ENCODE measurements at places on chromosomes 3 and 15. TPM values are rescaled to one million over a fixed set of nuclear protein-coding genes. Genes with fewer than 3 reads are reported as not detected.
A peak's percentile ranks its signal among the peaks of the same experiment; 100 is the strongest.

DNA sequence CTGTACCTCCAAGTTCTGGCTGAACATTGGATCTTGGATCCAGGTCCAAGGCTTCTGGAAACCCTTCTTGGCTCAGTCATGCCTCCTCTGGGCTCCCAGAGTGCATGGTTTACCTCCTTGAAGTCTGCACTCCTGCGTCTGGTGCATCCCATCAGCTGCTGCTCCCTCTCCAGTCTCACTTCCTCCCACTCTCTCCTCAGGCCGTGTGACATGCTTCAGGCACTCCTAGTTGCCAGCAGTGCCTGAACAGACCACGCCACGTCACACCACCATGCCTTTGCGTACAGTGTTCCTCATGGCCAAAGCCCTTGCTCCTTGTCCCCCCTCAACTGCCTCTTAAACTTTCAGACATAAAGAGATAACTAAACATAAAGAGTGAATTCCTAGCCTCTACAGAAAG is 5.7 kb downstream of the GPR27 start:
- H3K27me3 ChIP-seq: peaks cover 64% of the 10 kb centered on the region
- H3K36me3 ChIP-seq: no peaks in the 10 kb centered on the region
- H3K27ac ChIP-seq: no peak overlapping the region
- peaks cover 6% of the 10 kb centered on the region for H3K4me1 ChIP-seq

CDCP1 gene
- total RNA-seq: 0.48 TPM

GABRR3 gene
- total RNA-seq: not detected

DNA sequence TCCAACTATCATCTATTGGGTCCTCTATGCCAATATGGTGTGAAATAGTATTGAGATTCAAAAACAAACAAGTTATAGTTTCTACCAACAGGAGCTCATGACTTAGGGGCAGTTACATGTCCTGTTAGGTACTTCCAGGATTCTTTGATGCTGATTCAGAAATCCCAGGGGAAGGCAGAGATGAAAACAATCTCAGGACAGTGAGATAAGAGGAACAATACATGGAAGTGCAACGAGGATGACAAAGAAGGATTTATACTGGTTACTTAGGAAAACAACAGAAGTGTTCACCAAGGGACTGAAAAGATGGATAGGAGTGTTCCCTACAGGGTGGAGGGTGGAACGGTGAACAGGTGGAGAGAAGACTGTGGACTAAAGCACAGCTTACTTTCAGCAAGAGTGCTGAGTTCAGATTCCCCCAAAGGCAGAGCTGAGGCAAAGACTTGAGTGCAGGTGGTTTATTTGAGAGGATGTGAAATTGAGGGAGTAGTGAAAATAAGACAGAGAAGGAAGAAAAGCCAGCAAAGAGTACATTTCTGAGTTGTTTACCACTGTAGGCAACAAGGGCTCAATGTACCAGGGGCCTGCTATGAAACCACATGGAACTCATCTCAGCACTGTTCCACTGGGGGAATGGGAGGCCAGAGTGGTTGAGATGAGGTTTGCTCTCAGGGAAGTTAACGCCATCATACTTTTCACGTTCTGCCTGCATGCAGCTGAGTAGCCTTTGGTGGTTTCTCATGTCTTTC is 68.1 kb downstream of the TRIM69 start:
- no peak for DNase-seq
- H3K4me1 ChIP-seq: no peaks in the 10 kb centered on the region
- peaks cover 60% of the 10 kb centered on the region for H3K27me3 ChIP-seq
- no peak overlapping the region for H3K4me3 ChIP-seq
- H3K36me3 ChIP-seq: no peaks in the 10 kb centered on the region

INSYN1 gene
- total RNA-seq: 23.0 TPM

EPM2AIP1 gene
- total RNA-seq: 20.5 TPM

EHHADH gene
- 0.70 TPM for total RNA-seq

TNNC1 gene
- 13.7 TPM for total RNA-seq

GRCh38 chr3:30741889-30742288 is 135.5 kb downstream of the TGFBR2 start:
- H3K4me3 ChIP-seq: no peak overlapping the region
- H3K4me1 ChIP-seq: no peaks in the 10 kb centered on the region
- H3K27ac ChIP-seq: no peak overlapping the region
- no peak for DNase-seq

- H3K4me3 ChIP-seq: no peak overlapping the region
- H3K4me1 ChIP-seq: no peaks in the 10 kb centered on the region
- DNase-seq: no peak
Measured at GRCh38 chr15:59522988-59523461, 85.0 kb downstream of the FAM81A start.

DNA sequence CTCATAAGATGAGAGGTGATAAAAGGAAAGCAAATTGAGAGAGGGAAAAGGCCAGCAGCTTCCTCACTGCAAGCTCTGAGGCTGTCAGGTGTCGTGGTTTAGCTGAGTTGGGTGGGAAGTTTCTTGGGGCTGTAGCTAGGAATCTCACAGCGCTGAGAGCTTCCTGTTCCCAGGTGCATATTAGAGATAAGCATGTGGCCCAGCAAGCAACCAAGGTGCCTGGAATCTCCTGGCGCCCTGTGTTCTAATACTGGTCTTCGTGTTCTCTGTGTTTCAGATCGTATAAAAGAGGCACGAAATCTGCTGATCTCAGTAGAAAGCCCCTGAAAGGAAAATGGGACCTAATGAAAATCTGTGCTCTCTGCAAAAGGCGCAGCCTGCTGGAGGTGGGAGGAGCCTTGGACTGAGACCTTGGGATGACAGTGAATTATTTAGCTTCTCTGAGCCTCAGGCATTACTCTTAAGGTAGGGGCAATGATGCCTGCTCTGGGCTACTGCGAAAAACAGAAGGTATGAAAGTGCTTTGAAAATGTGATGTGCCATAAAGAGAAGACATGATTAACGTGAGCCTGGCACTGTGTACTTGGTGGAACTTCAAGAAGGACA is 499.9 kb downstream of the TBL1XR1 start:
- H3K27ac ChIP-seq: no peak overlapping the region
- H3K27me3 ChIP-seq: peaks cover 1% of the 10 kb centered on the region
- peaks cover 8% of the 10 kb centered on the region for H3K4me1 ChIP-seq
- no peak for DNase-seq
- no peaks in the 10 kb centered on the region for H3K36me3 ChIP-seq
- H3K4me3 ChIP-seq: no peak overlapping the region

- DNase-seq: no peak
- peaks cover 24% of the 10 kb centered on the region for H3K27me3 ChIP-seq
- no peak overlapping the region for H3K27ac ChIP-seq
- H3K36me3 ChIP-seq: no peaks in the 10 kb centered on the region
Measured at GRCh38 chr3:179935710-179936109, 101.0 kb downstream of the PEX5L start.

SRGAP3 gene
- total RNA-seq: 0.99 TPM

GRCh38 chr3:58164199-58164879 is 46.4 kb downstream of the DNASE1L3 start:
- no peak overlapping the region for H3K4me3 ChIP-seq
- peaks cover 22% of the 10 kb centered on the region for H3K36me3 ChIP-seq
- peaks cover 65% of the 10 kb centered on the region for H3K4me1 ChIP-seq

DNA sequence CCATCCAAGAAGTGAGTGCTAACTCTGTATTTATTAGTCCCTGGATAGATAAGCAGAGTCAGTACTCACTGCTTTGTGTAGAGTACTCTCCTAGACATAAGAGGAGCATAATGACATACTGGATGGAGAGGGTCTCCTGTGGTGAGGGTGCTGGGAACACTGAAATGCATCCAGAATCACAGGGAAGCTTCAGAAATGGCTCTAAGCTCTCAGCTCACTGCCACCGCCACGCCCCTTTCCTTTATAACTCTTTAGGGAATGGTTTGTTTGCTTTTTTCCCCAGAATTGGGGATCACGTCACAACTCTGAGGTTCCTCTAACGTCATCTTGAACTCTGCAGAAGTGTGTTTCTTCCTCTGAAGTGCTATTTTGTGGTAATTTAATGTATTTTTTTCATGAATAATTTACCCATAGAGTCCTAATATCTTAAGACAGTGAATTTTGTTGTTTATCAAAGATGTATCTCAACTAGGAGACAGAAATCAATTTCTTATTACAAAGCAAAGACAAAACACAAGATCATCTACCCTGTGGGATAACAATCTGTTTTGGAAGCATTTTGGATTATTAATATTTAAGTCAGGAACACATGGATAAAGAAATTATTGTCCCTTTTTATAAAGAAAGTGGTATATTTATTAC is 154.6 kb downstream of the PTPRG start:
- H3K27ac ChIP-seq: no peak overlapping the region
- H3K36me3 ChIP-seq: peaks cover 2% of the 10 kb centered on the region
- H3K4me1 ChIP-seq: no peaks in the 10 kb centered on the region
- no peak overlapping the region for H3K4me3 ChIP-seq
- no peak for DNase-seq
- no peaks in the 10 kb centered on the region for H3K27me3 ChIP-seq

MEGF11 gene
- total RNA-seq: not detected

DNA sequence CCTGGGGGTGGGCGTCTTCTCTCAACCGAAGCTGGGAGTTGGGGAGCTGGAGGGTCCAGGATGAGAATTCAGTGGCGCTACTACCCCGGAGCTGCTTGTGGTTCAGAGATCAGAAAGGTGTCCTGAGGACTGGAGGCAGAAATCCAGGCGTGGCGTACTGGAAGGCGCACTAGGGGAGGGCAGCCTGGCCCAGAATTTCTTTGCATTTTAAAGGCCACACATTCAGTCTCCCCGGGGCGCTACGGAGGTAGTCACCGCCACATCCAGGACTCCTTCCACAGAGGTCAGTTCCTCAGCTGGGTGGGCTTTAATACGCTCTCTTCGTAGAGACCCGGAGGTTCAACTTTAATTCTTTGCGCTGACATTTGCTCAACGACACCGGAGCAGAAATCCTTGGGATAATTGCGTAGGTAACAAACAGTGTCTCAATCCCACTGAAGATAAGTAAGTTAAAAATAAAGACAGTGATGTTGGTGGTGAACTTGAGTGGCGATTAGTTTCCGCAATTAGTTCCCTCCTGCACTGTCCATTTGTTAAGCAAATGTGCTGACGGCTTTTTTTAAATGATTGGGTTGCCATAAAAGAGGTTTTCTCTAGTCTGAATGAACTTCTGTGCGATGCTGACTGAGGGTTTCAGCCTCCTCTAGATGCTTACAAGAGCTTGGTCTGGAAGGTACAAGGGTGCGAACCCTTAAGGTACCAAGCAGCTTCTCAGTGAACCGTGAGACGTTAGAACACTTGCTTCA is 535 bp downstream of the MCTP2 start:
- DNase-seq: no peak
- no peaks in the 10 kb centered on the region for H3K36me3 ChIP-seq
- peaks cover 31% of the 10 kb centered on the region for H3K4me1 ChIP-seq
- H3K27ac ChIP-seq: no peak overlapping the region
- peak overlapping the region; percentile 82 for H3K4me3 ChIP-seq
- peaks cover 4% of the 10 kb centered on the region for H3K27me3 ChIP-seq

ZPLD1 gene
- total RNA-seq: not detected

SCAANT1 gene
- not detected for total RNA-seq

- DNase-seq: no peak
- H3K27me3 ChIP-seq: no peaks in the 10 kb centered on the region
- peaks cover 5% of the 10 kb centered on the region for H3K36me3 ChIP-seq
- H3K4me1 ChIP-seq: peaks cover 43% of the 10 kb centered on the region
- peak overlapping the region; percentile 84 for H3K4me3 ChIP-seq
Measured at GRCh38 chr3:129119365-129120100, 2.1 kb downstream of the RAB43 start.

- no peak overlapping the region for H3K4me3 ChIP-seq
- no peak for DNase-seq
Measured at GRCh38 chr3:137787529-137787928, 23.4 kb downstream of the SOX14 start.

ZNF148 gene
- 45.9 TPM for total RNA-seq

DNA sequence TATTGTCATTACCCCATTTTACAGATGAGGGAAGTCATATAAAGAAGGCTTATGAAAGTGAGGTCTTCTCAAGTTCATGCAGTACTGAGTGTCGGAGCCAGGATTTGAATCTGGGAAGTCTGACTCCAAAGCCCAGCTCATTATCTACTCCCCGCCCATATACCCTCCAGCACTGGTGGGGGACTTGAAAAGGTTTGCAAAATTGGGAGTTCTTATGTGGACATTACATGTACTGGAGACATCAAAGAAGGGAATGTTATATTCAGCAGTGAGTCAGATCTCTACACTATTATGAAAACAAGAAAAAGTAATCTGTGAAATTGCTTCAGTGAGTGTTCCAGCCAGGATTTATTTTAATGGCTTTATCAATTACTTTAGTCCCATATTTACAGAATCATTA is 185.2 kb upstream of the CADPS start:
- no peaks in the 10 kb centered on the region for H3K4me1 ChIP-seq
- H3K27ac ChIP-seq: no peak overlapping the region
- DNase-seq: no peak
- no peak overlapping the region for H3K4me3 ChIP-seq
- no peaks in the 10 kb centered on the region for H3K36me3 ChIP-seq

- H3K36me3 ChIP-seq: no peaks in the 10 kb centered on the region
- no peak for DNase-seq
- H3K27me3 ChIP-seq: no peaks in the 10 kb centered on the region
Measured at GRCh38 chr15:70812827-70813364, 41.1 kb downstream of the LARP6 start.

DNA sequence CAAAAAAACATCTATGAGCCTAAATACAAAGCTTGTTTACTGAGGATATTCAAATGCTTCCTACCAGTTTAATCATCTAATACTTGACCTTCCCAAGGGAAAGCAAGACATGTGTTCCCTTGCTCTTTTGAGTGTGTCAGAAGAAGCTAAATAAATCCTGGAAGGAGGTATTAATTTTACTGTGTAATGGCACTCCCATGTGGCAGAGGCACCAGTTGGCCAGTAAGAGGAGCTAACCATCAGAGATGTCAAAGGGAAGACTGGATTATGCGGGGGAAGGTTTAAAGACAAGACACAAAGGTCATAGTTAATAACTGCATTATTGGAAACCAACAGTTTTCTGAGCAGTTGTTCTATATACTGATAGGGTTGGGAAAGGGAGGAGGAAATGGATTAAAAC is 125.1 kb downstream of the SUCLG2 start:
- H3K36me3 ChIP-seq: peaks cover 1% of the 10 kb centered on the region
- no peaks in the 10 kb centered on the region for H3K27me3 ChIP-seq
- peaks cover 35% of the 10 kb centered on the region for H3K4me1 ChIP-seq
- no peak for DNase-seq
- no peak overlapping the region for H3K4me3 ChIP-seq

GRCh38 chr3:138594935-138595610 is 1.0 kb upstream of the CEP70 start:
- no peak overlapping the region for H3K4me3 ChIP-seq
- peaks cover 12% of the 10 kb centered on the region for H3K4me1 ChIP-seq
- no peaks in the 10 kb centered on the region for H3K27me3 ChIP-seq

DNA sequence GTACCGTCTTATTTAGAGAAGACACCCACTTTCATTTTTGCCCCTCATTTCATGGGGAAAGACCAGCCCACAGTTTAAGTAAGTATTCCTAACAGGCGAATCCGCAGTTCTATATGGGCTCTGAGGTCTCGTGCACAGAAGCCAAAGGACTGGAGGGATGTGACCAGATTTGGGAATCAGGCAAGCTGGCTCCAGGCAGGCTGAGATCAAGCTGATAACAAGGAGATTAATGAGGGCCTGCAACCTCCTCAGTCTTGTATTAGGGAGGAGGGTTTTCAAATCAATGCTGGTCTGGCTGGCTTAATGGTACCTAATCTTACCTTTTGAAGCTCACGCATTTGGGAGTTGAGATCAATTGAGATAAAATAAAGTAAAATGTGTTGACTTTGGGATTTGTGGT is 15.3 kb downstream of the ST8SIA2 start:
- no peaks in the 10 kb centered on the region for H3K27me3 ChIP-seq
- DNase-seq: no peak
- no peak overlapping the region for H3K4me3 ChIP-seq
- H3K36me3 ChIP-seq: peaks cover 2% of the 10 kb centered on the region

CGNL1 gene
- 7.1 TPM for total RNA-seq

CRTAP gene
- total RNA-seq: 276 TPM

Measured in chondrocyte (in vitro differentiated cells).